NCI-H1048 (cell line): ENCODE measurements at places on chromosomes 16 and 17.

DNA sequence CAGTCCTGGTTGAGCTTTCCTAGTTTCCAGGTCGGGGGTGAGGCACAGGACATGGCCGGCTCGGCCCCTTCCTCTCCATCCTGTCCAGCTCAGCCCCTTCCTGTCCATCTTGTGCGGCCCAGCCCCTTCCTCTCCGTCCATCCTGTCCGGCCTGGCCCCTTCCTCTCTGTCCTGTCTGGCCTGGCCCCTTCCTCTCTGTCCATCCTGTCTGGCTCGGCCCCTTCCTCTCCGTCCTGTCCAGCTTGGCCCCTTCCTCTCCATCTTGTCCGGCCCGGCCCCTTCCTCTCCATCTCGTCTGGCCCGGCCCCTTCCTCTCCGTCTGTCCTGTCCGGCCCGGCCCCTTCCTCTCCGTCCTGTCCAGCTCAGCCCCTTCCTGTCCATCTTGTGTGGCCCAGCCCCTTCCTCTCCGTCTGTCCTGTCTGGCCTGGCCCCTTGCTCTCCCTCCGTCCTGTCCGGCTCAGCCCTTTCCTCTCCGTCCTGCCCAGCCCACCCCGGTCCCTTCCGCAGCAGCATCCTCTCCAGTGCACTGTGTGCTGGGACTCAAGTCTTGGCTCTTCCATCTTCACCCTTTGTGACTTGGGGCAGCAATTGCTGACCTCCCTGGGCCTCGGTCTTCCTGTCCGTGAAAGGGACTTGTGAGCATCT, 5.5 kb upstream of the ZNF750 start:
- no peak for DNase-seq

GRCh38 chr17:7557147-7557764, 1.3 kb upstream of the TNFSF13 start:
- no peak for DNase-seq

DNA sequence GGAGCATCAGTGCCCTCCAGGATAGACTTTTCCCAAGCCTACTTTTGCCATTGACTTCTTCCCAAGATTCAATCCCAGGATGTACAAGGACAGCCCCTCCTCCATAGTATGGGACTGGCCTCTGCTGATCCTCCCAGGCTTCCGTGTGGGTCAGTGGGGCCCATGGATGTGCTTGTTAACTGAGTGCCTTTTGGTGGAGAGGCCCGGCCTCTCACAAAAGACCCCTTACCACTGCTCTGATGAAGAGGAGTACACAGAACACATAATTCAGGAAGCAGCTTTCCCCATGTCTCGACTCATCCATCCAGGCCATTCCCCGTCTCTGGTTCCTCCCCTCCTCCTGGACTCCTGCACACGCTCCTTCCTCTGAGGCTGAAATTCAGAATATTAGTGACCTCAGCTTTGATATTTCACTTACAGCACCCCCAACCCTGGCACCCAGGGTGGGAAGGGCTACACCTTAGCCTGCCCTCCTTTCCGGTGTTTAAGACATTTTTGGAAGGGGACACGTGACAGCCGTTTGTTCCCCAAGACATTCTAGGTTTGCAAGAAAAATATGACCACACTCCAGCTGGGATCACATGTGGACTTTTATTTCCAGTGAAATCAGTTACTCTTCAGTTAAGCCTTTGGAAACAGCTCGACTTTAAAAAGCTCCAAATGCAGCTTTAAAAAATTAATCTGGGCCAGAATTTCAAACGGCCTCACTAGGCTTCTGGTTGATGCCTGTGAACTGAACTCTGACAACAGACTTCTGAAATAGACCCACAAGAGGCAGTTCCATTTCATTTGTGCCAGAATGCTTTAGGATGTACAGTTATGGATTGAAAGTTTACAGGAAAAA, 9.7 kb upstream of the CYLD start:
- no peak for DNase-seq

GRCh38 chr17:52837492-52837891, 679.0 kb upstream of the CA10 start:
- no peak for DNase-seq

GRCh38 chr17:4594931-4595684, 10.8 kb downstream of the SMTNL2 start:
- no peak for DNase-seq
